ENCODE measurements at places on chromosomes 2 and 18.

DNA sequence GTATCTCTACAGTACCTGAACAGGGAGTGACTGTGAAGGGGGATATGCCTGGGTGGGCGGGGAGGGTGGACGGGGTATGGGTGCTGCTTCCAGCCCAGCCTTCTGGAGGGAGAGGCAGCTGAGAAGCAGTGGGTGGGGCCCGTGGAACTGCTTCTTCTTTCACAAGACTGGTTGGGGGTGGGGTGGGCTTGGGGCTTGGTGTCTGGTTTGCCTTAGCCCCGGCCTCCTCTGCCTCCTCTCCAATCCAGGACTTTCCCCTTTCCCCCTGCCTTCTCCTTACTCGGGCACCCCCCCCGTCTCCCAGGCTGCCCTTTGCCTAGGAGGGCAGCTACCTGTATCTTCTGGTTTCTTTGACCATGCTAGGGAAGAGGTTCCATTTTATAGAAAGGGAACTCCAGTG, 233.4 kb downstream of the DYSF start:
- DNase-seq = no peak

DNA sequence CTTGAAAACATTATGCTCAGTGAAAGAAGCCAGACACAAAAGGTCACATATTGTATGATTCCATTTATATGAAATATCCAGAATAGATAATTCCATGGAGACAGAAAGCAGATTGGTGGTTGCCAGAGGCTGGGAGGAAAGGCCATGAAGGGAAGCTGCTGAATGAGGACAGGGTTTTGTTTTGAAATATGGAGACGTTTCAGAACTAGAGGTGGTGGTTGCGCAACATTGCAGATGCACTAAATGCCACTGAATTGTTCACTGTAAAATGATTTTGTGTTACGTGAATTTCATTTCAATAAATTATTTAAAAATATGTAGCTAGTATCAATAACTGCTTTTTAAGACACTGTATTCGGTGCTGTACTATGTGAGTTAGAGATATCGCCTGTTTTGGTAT, 101.7 kb upstream of the ZNF236 start:
- DNase-seq = no peak

- no peak for DNase-seq
These were observed 14.2 kb upstream of the PTPN4 start for GRCh38 chr2:119745566-119745965.

DNA sequence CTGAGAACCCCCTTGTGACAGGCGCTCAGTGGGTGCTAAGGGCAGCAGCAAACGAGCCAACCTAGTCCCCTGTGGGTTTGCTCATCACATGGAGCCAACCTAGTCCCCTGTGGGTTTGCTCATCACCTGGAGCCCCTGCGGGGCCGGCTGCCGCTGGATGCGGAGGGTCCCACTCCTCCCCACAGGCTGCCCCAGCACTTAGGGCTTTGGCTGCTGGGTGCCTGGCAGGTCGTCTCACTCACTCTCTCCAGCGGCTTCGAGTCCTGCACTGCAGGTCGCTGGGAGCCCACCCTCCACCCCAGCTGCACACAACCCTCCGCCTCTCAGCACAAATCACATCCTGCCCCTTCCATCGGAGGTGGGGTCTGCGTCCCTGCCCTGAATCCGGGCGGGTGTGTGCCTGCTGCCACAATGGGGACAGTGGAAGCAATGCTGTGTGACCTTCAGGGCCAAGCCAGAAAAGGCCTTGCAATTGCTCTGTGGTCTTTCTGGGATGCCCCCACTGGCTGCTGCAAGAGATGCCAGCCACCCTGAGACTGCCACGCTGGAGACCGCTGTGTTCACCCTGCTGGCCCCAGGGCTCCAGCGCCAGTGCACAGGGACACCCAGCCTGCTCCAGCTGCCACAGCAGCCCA, 248.1 kb upstream of the SALL3 start:
- DNase-seq = peak; percentile 5

GRCh38 chr2:168030862-168031624, 216.4 kb downstream of the STK39 start:
- peak; percentile 55 for DNase-seq

DNA sequence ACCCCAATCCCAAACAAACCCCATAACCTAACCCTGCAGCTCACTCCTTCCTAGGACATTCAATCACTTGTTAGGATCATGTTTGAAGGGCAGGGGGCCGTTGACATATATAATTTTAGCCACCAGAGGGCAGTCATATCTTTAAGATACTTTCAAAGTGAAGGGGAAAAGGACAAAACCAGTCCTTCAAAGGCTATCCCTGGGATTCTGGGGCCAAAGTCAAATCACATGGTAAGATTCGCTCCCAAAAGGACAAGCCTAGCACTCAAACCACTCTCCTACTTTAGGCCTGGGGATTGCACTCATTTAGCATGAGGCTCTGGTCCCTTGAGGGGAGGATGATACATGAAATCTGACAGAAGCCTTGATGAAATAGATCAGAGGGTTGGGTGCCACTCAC, 44.6 kb downstream of the HAUS1 start:
- peak; percentile 70 for DNase-seq

GRCh38 chr18:58177896-58178470, 134.0 kb downstream of the NEDD4L start:
- no peak for DNase-seq

DNA sequence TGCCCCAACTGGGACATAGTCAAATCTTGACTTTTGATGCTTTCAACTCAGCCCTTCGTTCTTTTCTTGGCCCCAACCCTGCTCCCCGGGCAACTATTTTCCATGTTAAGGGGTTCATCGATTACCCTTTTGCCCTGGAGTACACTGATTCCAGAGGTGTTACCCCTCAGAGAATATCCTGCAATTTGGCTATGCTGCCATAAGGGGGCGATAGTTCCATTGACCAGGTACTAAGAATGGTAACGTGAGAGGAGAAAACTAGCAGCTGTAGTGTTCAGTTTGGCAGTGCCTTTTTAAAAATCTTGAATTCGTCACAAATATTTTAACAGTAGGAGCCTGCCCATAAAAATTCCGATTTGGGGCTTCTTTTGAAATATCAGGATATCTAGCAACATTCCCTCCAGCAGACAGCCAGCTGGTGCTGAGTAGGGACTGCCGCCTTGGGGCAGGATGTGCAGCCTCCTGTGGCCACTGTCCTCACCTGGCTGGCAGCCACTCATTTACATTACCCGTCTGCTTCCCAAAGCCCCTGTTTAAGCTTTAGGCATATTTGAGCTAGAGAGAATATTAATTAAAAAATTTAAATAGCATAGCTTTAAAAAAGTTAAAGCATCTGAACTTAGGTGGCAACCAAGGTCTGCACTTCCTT, 146.3 kb upstream of the SKOR2 start:
- DNase-seq = peak; percentile 63

DNA sequence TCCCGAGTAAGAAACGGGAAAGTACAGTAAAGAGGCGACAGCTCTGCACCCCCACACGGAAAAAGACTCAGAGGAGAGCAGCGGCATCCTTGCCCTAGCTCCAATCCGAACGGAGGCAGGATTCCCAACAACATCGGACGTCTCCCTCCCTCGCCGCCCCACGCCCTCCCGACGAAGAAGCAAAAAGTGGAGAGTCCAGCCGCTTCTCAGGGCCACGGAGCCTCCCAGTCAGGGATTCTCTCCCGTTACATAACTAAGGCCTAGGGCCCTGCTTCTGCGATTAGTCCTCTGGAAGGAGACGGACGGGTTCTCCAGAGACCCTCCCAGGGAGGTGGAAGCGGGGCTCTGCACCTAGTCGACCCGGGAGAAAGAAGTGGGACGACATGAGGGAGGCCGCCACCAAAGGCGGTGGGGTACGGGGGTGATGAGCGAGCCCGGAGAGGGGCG, 587 bp downstream of the SUMO1 start:
- DNase-seq = peak; percentile 41

GRCh38 chr18:49651033-49651432, 89.2 kb downstream of the LIPG start:
- DNase-seq = no peak

- no peak for DNase-seq
These were observed 252.4 kb downstream of the NDUFA10 start for GRCh38 chr2:239772721-239773120.

DNA sequence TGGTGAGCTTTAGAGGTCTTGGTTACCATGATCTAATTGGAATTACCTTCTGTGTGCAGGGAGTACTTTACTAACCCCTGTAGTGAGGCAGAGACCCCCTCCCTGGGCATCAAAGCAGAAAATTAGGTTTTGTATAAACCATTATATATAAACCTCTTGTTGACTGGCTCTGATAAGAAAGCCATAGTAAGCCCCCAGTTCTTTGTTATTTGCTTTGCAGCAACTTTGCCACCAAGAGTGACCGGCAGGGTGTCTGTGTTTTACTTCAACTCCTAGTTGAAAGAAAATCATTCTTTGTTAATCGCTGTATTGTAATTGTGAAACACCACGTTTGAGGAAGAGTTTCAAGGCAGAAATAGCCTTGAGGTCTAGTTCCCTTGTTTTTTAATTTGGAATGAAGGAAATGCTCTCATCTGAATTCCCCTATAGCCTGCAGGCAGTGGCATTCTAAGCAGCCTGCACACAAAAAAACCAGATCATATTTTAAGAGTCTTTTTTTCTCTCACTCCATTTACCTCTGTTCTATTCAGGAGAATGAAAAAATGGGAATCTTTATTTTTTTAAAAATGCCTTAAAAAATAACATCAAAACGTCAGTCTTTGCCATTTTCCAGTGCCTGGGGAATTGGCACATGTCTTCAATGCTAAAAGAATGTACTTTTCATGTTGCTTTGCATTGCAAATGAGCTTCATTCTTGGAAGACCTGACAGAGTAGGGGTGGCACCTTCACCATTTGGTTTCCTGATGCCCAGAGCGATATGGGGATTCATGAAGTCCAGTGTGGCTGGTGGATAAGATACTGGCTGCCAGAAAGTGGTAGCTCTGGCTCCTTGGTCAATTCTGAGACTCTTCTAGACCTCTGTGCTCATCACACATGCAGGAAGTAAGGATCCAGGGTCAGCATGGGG, 338.1 kb downstream of the SLC4A3 start:
- no peak for DNase-seq

DNA sequence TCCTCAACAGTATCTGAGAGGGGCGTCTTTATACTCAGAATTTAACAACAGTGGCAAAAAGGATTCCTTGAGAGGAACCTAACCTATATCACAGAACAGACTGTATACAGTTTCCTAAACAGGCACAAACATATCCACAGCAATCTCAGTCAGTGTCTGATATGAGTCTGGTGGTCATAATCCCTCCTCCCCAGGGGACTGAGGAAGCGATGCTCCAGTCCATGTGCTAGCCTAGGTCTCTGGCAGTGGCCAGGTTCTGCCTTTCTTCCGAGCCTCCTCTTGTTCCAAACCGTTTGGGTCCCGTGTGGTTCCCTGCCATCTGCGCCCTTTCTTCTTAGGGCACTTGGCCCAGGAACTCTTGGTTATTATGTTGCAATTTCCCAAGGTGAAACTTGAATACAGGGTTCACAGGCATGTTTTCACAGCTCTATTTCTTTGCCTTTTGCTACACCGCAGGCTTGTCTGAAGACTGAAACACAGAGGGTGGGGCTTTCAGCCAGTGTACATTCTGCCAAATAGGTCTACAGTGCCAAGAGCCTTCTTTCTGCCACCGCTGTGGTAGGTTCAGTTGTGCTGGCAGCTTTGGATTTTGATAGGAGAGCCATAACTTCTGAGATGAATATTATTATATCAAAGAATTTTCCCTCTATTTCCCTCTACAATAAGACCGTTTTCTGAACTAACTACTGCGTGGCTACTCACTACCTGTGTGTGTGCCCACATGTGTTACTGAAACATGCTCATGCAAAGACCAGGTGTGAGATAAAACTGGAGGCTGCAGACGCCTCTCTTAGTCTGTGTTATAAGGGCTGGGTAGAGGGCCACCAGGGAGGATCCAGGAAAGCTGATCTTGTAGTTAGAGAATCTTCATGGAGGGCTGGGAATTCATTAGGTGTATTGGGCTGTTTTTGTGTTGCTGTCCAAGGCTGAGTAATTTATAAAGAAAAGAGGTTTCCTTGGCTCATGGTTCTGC, 75.0 kb upstream of the HAAO start:
- DNase-seq = no peak

GRCh38 chr2:85421260-85422071, 3.0 kb downstream of the SH2D6 start:
- DNase-seq = no peak

- no peak for DNase-seq
These were observed 96.8 kb upstream of the CRACDL start for GRCh38 chr2:99032786-99033185.

Measured in WERI-Rb-1 (cell line).